Naive thymus-derived CD8-positive, alpha-beta T cell (primary cell): ENCODE measurements at places on chromosomes 5 and 9.

- no peaks in the 10 kb centered on the region for H3K36me3 ChIP-seq
- peaks cover 1% of the 10 kb centered on the region for H3K4me1 ChIP-seq
- peaks cover 6% of the 10 kb centered on the region for H3K27me3 ChIP-seq
- no peak overlapping the region for H3K27ac ChIP-seq
Measured at GRCh38 chr5:113218200-113218599, 216.6 kb downstream of the TSSK1B start.

GRCh38 chr9:87957839-87958238 lies 16.5 kb downstream of the CDK20 start:
- DNase-seq, result no peak
- H3K27ac ChIP-seq, result no peak overlapping the region
- H3K36me3 ChIP-seq, result no peaks in the 10 kb centered on the region
- no peaks in the 10 kb centered on the region for H3K4me1 ChIP-seq

GRCh38 chr9:2418619-2419018 lies 203.0 kb upstream of the VLDLR start:
- no peak overlapping the region for H3K4me3 ChIP-seq
- DNase-seq, result no peak
- H3K4me1 ChIP-seq, result no peaks in the 10 kb centered on the region
- no peak overlapping the region for H3K27ac ChIP-seq
- H3K27me3 ChIP-seq, result peaks cover 5% of the 10 kb centered on the region

- no peaks in the 10 kb centered on the region for H3K27me3 ChIP-seq
- H3K36me3 ChIP-seq, result no peaks in the 10 kb centered on the region
- H3K4me1 ChIP-seq, result peaks cover 6% of the 10 kb centered on the region
- DNase-seq, result no peak
- H3K4me3 ChIP-seq, result no peak overlapping the region
Measured at GRCh38 chr5:110099572-110099971, 409.8 kb downstream of the MAN2A1 start.

DNA sequence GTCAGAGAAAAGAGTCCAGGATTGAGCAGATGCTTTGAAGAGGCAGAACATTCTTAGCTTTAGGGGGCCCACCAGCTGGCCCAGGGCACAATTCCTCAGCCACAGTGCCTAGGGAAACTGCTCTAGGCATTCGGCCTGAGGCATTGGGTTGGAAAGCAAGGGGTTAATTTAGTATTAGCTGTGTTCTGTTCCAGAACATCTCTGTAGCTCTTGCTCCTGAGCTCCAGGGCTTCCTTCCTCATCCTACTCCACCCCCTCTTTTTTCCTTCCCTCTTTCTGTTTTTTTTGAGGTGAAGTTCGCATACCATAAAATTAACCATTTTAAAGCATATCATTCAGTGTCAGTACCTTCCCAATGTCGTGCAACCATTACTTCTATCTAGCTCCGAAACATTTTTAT lies 74.5 kb upstream of the PANK3 start:
- H3K36me3 ChIP-seq, result no peaks in the 10 kb centered on the region
- no peak overlapping the region for H3K27ac ChIP-seq
- DNase-seq, result no peak
- peaks cover 3% of the 10 kb centered on the region for H3K27me3 ChIP-seq
- H3K4me1 ChIP-seq, result no peaks in the 10 kb centered on the region
- H3K4me3 ChIP-seq, result no peak overlapping the region

DNA sequence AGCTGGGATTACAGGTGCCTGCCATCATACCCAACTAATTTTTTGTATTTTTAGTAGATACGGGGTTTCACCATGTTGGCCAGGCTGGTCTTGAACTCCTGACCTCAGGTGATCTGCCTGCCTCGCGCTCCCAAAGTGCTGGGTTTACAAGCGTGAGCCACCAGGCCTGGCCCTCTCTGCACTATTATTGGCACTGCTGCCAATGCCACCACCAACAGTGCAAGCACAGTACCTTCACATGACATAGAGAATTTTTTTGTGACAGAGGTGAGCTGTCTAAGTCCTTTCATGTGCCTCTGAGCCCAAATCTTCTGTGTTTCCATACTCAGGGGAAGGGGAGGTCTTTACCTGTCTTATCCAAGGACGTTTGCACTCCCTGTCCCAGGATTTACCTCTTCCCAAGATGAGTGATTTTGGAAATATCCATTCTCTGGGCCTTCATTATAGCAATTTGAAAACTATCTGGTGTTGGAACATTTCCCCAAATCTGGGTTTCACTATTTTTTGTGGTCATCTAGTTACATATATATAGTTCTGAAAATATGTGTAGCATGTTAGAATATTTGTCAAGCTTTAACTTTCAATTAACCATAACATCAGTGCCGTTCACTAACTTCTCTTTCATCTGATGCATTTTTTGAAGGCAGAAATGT lies 5.4 kb upstream of the CD180 start:
- DNase-seq, result no peak
- no peak overlapping the region for H3K4me3 ChIP-seq
- peak overlapping the region; percentile 76 for H3K27ac ChIP-seq
- peaks cover 83% of the 10 kb centered on the region for H3K4me1 ChIP-seq
- H3K27me3 ChIP-seq, result no peaks in the 10 kb centered on the region

GRCh38 chr9:89810431-89810830 lies 205.6 kb downstream of the GADD45G start:
- peaks cover 4% of the 10 kb centered on the region for H3K27me3 ChIP-seq
- no peaks in the 10 kb centered on the region for H3K36me3 ChIP-seq
- no peak overlapping the region for H3K4me3 ChIP-seq
- H3K27ac ChIP-seq, result no peak overlapping the region
- DNase-seq, result no peak

GRCh38 chr5:122099060-122099790 lies 21.2 kb upstream of the LOX start:
- H3K27me3 ChIP-seq, result peaks cover under 1% of the 10 kb centered on the region
- no peaks in the 10 kb centered on the region for H3K36me3 ChIP-seq
- H3K27ac ChIP-seq, result no peak overlapping the region
- no peak overlapping the region for H3K4me3 ChIP-seq
- no peak for DNase-seq

DNA sequence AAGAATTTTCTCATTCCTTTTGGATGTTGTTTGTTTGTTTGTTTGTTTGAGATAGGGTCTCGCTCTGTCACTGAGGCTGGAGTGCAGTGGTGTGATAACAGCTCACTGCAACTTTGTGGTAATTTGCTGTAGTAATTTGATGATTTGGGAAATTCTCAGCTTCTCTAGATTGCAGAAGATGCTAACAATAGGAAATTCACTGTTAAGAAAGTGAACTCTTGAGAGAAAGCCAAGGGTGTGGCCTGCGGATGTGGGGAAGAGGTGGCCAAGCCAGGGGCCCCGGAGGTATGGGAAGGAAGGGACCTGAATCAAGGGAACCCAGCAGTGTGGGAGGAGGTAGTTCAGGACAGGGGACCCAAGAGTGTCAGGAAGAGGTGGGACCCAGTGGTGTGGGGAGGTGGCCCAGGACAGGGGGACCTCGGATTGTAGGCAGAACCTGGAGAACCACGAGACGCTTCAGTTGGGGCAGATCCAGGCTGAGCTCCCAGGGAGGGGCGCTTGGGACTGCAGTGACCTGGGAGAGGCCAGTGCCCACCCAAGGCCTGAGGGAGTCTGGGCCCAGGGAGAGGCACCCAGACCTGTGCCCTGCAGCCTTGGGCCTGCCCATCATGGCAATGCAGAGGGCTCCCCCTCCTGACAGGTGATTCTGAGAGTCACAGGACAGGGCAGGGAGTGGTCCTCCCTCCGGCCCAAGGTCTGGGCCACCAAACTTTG lies 5.6 kb upstream of the LCN2 start:
- H3K4me3 ChIP-seq, result no peak overlapping the region
- no peaks in the 10 kb centered on the region for H3K36me3 ChIP-seq
- no peak overlapping the region for H3K27ac ChIP-seq
- H3K27me3 ChIP-seq, result no peaks in the 10 kb centered on the region

GRCh38 chr9:133420392-133420827 lies 1.8 kb upstream of the ADAMTS13 start:
- H3K4me3 ChIP-seq, result no peak overlapping the region
- peaks cover 6% of the 10 kb centered on the region for H3K27me3 ChIP-seq

GRCh38 chr9:1882711-1883403 lies 132.3 kb upstream of the SMARCA2 start:
- H3K27ac ChIP-seq, result no peak overlapping the region
- H3K27me3 ChIP-seq, result no peaks in the 10 kb centered on the region
- DNase-seq, result no peak
- no peaks in the 10 kb centered on the region for H3K36me3 ChIP-seq

- H3K27me3 ChIP-seq, result peaks cover 4% of the 10 kb centered on the region
- H3K4me1 ChIP-seq, result no peaks in the 10 kb centered on the region
- no peaks in the 10 kb centered on the region for H3K36me3 ChIP-seq
- no peak for DNase-seq
- H3K27ac ChIP-seq, result no peak overlapping the region
Measured at GRCh38 chr5:72452515-72453245, 54.5 kb downstream of the ZNF366 start.

GRCh38 chr9:88754452-88754851 lies 219.5 kb downstream of the NXNL2 start:
- H3K36me3 ChIP-seq, result peaks cover 2% of the 10 kb centered on the region
- H3K27me3 ChIP-seq, result peaks cover 7% of the 10 kb centered on the region
- H3K4me3 ChIP-seq, result no peak overlapping the region
- DNase-seq, result no peak
- H3K4me1 ChIP-seq, result no peaks in the 10 kb centered on the region

DNA sequence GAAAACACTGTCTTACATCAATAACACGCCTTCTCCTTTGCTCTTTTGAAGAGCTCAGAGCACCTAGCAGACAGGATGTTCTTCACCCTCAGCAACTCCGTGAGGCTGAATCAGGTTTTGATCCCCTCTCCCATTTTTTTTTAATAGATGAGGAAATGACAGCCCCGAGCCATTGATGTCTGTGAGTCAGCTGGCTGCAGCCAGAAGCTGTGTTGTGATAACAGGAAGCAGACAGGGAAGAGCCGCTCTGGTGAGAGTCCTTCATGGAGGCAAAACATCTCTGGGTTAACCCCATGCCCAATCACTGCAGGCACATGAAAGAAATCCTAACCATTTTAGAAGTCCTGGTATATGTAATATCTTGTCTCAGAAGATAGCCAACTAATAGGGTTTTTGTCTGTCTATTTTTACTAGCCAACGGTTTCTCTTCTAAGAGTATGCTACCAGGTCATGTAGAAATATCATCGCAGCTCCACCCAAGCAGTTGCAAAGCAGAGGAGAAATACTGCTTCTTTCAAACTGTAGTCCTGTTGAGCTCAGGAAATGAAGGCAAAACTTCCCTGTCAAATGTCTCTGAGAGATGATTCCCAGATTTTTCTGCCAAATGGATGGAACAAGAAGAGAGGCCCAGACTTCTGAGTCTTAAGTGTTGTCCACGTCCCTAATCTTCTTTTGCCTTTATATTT lies 568.9 kb downstream of the CCDC171 start:
- no peak for DNase-seq
- no peak overlapping the region for H3K27ac ChIP-seq
- H3K27me3 ChIP-seq, result no peaks in the 10 kb centered on the region
- no peaks in the 10 kb centered on the region for H3K36me3 ChIP-seq

DNA sequence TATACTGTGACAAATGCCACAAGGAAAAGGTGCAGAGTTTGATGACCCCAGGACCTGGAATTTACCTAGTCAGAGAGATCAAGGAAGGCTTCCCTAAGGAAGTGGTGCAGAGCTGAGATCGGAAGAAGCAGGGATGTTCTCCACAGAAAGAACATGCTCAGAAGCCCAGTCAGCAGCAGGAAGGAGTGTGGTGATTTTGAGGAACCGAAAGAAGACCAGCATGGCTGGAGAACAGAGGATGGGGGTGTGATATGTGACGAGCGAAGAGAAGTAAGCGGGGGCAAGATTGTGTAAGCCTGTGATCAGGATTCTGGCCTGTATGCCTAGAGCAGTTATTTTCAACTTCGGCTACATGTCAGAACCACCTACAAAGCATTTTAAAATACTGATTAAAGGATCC lies 18.7 kb upstream of the PIK3R1 start:
- peaks cover 7% of the 10 kb centered on the region for H3K36me3 ChIP-seq
- no peak overlapping the region for H3K4me3 ChIP-seq

DNA sequence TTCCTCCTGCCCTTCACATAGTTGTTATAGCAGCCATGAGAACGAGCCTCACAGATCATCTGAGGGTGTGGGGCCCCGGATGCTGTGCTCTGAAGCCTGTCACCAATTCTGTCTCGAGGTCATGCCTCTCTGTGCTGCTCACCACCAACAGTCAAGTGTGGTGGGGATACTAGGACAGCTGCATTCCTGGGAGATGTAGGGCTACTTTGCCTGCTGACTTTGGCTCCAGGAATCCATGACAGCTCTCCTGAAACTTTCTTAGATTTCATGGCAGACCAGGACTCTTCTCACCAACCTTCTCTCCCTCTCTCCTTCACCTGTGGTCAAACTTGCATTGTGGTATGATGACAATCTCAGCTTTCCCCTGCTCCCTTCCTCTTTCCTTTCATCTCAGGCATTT lies 395.9 kb downstream of the PSAT1 start:
- no peaks in the 10 kb centered on the region for H3K36me3 ChIP-seq
- DNase-seq, result no peak

DNA sequence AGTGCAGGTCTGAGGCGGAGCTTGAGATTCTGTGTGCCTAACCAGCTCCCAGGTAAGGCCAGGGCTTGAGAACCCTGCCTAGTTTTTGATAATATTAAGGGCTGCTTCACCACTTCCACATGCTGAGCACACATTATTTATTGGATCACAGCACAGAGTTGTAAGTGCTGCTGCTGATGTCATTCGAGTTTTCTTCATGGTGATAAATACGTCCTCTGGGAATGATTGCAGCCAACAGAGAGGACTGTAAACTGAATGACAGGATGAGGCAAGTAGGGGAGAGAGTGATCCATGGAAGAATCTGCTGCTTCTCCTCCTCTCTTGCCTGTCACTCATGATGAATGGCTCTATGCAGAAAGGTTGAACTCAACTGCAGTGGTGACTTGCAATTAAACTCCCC lies 77.9 kb upstream of the VPS13A start:
- H3K4me1 ChIP-seq, result no peaks in the 10 kb centered on the region
- peaks cover 18% of the 10 kb centered on the region for H3K27me3 ChIP-seq
- DNase-seq, result no peak
- H3K36me3 ChIP-seq, result peaks cover 5% of the 10 kb centered on the region
- H3K27ac ChIP-seq, result no peak overlapping the region
- no peak overlapping the region for H3K4me3 ChIP-seq

DNA sequence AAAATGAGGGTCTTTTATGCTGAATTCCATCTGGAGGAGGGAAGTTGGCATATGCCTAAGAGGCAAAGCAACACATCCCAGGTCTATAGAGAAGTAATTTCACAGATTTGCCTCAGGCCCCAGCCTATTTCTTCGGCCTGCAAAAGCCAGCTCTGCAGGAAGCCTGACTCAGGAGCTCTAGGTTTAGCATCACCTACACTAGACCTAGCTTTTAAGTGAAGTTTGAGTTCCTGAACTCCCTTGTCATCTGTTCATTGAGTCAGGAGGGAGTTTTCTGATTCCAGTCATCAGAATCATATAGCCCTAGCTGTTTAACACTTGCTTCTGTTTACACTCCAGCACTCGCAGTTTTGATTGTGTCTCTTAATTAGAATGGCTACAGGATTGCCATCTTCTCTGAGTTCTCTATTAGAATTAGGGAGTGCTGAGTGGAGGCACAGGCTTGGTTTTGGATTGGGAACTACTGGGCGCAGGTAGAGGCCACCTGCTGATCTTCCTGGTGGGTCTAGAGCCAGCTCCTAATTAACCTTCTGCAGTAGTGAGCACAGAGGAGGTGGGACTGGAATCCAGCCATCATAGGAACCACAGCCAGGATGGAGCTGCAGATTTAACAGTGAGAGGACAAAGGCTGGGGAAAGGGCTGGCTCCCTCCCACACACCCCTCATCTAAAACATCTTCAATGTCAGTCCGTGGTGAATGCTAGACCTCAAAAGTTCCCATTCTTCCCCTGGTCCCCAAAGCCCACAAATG lies 179.5 kb downstream of the TRIO start:
- H3K27ac ChIP-seq, result no peak overlapping the region
- DNase-seq, result no peak
- H3K4me1 ChIP-seq, result no peaks in the 10 kb centered on the region
- no peak overlapping the region for H3K4me3 ChIP-seq
- H3K36me3 ChIP-seq, result no peaks in the 10 kb centered on the region
